Activated T-cell treated with anti-CD3 and anti-CD28 coated beads, Interleukin-2, amount 50 U/mL, for 48 hours (primary cell): ENCODE measurements at places on chromosomes 3 and 15.

- no peak for DNase-seq
Measured at GRCh38 chr3:94065819-94066480, 3.1 kb downstream of the NSUN3 start.

GRCh38 chr3:61331929-61332552 lies 80.8 kb upstream of the FHIT start:
- no peak for DNase-seq

GRCh38 chr3:23826382-23827064 lies 20.8 kb downstream of the UBE2E1 start:
- DNase-seq, result no peak

DNA sequence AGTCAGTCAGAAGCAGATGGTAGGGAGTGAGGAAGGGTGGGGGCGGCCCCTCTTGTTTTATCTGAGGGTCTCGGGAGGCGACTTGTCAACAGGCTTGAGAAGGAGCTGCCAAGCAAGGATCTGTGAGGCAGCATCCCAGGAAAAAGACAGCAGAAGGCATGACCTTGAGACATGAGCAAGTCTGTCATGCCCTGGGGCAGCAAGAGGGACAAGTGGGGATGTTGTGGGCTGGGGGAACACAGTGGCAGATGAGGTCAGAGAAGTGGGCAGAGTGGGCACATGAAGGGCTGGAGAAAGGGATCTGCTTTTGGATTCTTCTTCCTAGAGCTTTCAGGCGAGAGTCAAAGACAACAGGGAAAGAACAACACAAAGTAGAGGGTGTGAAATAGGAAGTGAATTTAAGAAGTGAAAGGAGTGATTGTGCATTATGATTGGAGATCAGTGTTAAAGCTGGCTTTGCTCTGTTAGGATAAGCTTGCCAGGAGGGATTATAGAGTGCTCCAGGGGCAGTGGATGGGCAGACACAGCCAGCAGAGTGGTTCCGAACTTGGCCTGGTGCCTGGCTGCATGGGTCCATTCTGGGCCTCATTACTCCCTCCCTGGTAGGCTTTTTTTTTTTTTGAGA lies 73.3 kb downstream of the USP13 start:
- DNase-seq, result no peak

DNA sequence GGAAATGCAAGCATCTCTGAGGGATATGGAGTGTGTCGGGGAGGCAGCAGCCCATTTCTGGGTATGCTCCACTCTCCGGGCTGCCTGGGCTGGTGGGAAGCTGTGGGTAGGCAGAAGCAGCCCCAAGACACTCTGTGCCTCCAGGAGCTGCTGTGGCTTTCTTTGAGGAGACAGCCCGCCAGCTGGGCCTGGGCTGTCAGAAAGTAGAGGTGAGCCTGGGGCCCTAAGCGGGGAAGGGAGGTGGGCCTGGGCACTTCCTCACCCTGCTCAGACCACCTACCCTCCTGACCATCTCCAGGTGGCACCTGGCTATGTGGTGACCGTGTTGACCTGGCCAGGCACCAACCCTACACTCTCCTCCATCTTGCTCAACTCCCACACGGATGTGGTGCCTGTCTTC lies 1.7 kb downstream of the ACY1 start:
- no peak for DNase-seq

DNA sequence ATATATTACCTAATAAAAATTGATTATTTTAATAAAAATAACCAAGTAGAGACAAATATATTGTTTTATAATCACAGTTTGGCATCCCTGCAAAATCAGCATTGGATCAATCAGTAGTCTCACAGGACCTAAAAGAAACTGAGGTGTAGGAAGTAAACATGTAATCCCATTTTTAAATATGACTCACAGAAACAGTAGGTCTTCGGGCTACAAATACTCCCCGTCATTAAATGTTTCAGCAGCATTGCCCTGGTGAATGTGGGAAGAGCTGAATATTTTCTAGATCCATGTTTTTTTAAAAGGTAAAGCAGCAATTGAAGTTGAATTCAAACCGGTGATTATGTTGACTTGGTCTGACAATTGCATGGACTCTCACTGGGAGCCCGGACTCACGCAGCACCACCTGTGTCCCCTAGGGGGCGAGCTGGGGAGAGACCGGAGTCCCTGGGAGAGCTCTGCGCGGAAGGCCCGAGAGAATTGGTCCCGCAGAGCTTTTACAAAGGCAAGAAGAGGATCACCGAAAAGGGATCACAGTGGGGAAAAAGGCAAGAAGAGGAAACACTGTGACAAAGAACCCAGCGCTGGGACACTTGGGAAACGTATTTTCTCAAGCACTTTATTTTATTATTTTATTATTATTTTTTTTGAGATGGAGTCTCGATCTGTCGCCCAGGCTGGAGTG lies 17.2 kb upstream of the USP3 start:
- DNase-seq, result peak; percentile 97

DNA sequence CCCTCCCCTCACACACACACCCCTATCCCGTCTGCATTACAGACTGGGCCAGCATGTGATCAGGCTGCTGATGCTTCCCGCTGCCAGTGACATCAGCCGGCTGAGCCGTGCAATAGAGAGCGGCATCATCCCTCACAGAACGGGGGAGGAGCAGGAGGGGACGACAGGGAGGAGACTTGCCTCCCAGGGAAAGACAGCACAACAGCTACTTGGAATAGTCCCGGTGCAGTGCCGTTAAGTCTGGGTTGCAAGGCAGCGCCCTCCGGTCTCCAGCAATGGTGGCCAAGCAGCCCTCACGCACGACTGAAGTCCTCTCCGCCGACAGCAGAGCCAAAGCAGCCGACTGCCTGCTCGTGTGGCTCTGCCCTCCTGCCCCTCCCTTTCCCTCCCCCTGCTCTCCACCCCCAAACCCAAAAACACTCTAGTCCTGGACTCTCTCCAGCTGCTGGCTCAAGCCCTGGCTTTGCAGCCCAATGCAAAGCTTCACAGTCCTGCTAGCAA lies 31.5 kb upstream of the RPS17 start:
- DNase-seq, result no peak

GRCh38 chr3:108125550-108126071 lies 34.8 kb upstream of the CD47 start:
- peak; percentile 66 for DNase-seq

DNA sequence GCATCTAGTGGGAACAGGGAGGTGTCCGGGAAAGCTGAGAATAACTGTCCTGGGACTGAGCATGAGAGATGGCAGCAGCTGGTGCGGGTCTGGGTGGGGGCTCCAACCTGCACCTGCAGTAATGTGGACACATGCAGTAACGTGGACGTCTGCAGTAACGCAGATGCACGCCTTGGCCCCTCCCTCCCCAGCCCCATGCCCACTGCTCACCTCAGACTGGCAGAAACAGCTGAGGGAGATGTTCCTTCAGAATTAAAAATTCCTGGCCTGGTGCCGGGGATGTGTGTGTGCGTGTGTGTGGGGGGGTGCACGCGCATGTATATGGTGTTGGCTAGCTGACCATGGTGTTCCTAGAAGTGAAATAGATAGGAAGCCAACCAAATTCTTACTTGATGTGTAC lies 86.7 kb upstream of the OXTR start:
- no peak for DNase-seq

GRCh38 chr15:90143166-90143655 lies 40.9 kb upstream of the IDH2 start:
- peak; percentile 77 for DNase-seq
